ENCODE measurements at places on chromosomes 3 and 15. TPM values are rescaled to one million over a fixed set of nuclear protein-coding genes. Genes with fewer than 3 reads are reported as not detected.
A peak's percentile ranks its signal among the peaks of the same experiment; 100 is the strongest.

DNA sequence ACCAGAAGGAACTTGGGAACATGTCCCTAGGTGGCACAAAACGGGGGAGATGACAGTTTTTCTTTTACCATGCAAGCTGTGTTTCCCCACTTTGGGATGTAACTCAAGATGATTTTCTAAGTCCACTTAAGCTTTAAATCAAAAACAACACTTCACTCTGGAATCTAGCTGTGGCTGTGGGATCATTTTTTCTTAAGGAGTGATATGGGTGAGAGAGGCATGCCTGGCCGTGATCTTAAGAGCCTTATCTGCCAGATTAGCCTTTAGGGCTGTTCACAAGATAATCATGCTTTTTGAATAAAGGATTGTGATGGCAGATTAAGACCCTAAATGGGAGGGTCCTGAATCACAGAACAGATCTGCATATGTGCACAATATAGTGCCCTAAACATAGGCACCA, 384.8 kb upstream of the SEMA6D start:
- DNase-seq = no peak

DNA sequence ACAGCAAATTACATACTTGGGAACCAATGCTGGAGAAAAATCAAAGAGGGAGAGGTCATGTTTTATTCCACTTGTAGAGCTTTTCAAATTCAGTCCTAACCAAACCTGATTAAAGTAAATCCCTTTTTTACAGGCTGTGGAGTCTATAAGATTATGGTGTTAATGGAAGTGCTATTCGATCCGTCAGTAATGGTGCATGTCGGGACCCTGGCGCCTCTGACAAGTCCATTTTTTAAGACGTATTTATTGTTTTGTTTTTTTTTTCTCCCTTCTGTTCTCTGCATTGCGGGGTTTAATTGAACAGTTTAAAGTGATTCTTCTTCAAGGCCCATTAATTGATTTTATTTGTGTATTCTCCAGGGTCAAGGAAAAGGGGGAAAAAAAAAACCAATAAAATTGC, 725.9 kb downstream of the TUSC7 start:
- no peak for DNase-seq

- DNase-seq = no peak
These were observed 418.5 kb downstream of the NSUN3 start for GRCh38 chr3:94481226-94481898.

Gene ZNF80
- total RNA-seq = not detected

- DNase-seq = peak; percentile 85
These were observed 27.3 kb upstream of the RAD18 start for GRCh38 chr3:8990266-8991215.
